Activated CD4-positive, alpha-beta T cell treated with anti-CD3 and anti-CD28 coated beads, Interleukin-2, amount 50 U/mL, for 1 hour (primary cell): ENCODE measurements at places on chromosomes 11 and 22.

GRCh38 chr11:115340874-115341273 is 163.3 kb downstream of the CADM1 start:
- no peak for DNase-seq

DNA sequence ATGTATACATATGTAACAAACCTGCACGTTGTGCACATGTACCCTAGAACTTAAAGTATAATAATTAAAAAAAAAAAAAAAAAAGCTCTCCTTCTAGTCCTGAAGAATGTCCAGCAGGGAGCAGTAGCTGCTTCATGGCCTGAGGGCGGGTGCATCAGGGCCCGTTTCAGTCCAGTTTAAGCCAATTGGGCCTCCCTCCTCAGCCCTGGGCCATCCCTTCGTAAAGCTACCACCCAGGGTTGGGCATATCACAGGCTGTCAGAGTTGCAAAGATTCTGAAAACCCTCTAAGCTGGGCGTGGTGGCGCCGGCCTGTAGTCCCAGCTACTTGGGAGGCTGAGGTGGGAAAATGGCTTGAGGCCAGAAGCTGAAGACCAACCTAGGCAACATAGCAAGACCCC is 5.4 kb downstream of the TMPRSS13 start:
- DNase-seq = no peak

DNA sequence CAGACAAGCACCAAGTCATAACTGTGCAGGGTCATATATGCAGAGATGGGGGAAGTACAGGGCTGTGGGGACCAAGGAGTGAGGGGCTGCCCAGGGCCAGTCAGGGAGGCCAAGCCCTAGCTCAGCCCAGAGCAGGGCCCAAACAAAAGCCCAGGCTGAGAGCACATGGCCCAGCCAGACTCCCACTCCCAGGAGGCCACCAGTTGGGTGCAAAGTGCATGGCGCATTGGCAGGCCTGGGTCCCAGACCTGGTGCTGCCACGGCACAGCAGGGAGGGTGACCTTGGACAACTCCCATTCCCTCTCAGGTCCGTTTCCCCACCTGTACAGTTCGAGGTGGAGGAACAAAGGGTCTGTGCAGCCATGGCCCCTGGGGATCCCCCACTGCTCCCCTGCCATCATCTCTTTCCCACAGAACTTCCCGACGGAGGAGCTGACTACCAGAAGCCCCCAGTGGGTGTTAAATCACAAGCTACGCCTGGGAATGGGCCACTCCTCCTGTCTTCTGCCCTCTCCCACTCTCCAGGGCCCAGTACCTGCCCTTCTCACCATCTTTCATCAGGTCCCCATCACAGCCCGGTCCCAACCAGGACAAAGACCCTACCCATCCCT is 608 bp downstream of the NIPSNAP1 start:
- no peak for DNase-seq

DNA sequence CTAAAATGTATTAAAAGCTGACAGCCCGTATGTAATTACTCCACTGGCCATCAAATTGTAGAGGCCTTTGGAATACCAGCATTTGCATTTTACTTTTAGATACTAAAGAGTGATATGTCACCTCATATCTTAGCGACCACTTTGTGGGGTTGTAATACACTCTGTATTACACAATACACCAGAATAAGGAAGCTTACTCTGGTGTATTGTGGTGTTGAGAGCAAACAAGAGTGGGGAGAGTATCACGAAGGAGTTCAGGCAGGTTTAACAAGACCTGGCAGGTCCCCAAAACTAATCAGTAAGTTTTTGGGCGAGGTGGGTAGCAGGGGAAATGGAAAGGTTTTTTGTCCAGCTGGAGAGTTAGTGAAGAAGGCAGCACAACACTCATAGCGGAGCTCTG is 3.2 kb downstream of the NUP50 start:
- no peak for DNase-seq

- peak; percentile 30 for DNase-seq
Measured at GRCh38 chr11:113896156-113896879, 8.3 kb upstream of the HTR3B start.

DNA sequence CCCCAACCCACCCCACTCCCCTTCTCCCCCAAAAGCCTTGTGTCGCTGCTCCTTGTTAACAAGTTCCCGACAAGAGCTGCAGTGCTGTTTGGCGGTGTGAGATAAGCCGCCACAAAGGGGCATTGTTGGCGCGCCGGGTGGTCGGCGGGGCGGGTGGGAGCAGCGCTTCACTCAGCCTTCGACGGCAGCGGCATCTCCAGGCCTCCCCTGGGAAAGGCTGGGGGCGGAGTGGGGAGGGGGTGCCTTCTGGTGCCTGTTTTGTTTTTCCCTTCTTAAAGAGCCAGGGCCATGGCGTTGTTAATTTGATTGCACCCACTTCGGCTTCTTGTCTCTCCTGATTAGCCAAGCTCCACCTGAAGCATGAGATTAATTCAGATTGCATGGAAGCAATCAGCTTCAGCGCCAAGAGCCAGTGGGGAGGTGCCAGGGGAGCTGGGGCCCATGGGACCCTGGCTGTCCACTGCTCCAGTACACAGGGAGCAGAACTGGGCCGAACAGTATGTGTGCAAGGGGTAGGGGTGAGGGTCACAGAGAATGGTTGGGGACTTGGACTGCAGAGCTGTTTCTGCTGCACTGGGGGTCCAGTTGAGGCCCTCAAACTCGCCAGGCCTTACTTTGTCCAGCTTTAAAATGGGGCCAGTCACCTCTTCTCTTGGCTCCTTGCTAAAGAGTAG is 165.1 kb downstream of the CEP164 start:
- no peak for DNase-seq

- DNase-seq = peak; percentile 30
Measured at GRCh38 chr11:3855808-3856491, 486 bp downstream of the STIM1 start.
